ENCODE measurements at places on chromosomes 5 and 9.

DNA sequence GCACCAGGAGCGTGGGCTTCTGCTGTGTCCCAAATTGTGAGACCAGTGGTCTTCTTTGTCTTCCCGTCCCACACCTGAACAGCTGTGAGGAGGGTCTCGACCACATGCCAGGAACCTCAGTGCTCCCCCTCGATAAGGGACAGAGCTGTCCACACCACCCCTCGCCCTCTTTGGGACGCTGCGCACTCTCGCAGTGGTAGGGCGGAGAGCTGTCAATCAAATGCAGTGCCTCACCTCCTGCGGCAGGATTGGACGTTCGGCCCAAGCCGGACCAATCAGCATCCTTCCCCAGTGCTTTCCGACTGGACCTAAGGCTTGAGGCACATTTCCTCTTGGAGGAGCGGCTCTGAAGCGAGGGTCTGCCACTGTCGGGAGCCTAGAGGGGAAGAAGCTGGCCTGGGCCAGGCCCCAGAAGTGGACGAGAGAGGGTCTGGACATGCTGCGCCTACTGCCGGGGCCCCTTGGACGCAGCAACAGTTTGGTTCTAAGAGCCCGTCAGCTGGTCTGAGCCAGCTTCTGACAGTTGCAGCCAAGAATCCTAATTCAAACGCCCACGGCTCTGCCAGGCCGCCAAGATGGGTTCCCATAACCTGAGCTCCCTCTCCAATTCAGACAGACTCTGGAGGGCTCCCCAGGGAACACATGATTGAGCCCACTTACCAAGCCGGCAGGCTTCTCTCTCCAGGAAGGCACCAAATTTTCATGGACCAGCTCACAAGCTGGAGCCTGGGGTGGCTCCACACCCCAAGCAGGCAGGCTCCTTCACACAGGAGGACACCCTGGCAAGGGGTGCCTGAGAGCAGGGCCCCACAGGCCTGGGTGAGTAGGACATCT lies 28.1 kb upstream of the ADAMTS2 start:
- no peaks in the 10 kb centered on the region for H3K36me3 ChIP-seq
- H3K27ac ChIP-seq: no peak overlapping the region
- H3K4me1 ChIP-seq: no peaks in the 10 kb centered on the region
- no peaks in the 10 kb centered on the region for H3K27me3 ChIP-seq

DNA sequence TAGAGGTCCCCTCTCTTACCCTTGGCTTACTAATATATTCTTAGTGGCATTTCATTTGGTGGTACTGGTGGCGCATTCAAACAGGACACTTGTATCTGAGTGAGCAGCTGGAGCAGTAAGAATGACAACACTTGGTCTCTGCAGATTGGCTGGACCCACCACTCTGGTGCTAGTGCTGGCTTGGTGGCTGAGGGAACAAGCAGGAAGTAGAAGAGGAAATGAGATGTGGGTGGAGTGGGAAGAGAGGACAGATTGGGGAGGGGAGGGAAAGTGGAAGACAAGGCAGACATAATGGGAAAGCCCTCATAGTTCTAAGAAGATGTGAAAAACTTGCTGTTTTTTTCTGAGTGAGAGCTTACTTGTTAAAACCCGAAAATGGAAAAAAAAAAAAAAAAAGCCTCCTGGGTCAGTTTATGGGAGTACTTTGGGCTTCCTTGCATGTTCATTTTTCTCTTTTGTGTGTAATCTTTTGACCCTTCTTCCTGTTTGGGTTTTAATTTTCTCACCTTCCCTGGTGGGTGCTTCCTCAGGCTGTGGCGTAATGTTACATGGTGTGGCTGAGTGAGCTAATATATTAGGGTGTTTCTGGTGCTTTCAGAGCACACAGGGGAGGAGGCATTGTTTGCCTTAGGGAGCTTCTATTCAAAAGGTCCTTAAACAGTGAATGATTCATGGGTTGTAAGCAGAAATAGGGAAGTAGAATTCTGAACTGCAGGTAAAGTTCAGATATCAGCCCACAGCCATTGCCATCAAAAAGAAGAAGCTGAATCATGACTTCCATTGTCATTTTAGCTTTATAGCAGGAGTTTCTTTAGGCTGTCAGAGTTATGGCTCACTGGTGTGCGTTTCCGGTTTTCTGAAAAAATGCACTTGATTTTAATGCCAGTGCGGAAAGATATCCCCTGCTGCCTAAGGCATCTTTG lies 52.3 kb downstream of the TLE4 start:
- H3K27ac ChIP-seq: no peak overlapping the region
- no peaks in the 10 kb centered on the region for H3K36me3 ChIP-seq
- H3K4me1 ChIP-seq: no peaks in the 10 kb centered on the region
- DNase-seq: no peak
- no peak overlapping the region for H3K4me3 ChIP-seq

DNA sequence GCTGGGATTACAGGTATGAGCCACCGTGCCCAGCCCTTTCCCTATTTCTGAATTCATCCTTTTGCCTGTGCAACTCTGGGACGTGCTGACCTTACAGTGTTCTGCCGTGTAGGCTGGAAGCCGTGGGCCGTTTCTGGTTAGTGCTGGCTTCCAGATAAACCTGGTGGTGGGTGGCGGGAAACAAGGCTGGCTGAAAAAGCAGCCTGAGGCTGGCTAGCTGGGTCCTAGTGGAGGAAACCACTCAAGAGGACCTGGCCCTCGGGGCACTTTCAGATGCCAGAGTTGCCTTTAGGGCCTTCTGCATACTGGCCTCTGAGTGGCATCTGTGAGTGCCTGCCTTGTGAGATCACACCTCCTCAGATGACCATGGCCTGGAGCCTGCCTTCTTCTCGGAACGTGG lies 26.9 kb downstream of the GALNT12 start:
- H3K4me1 ChIP-seq: no peaks in the 10 kb centered on the region
- no peaks in the 10 kb centered on the region for H3K36me3 ChIP-seq
- no peak overlapping the region for H3K4me3 ChIP-seq

DNA sequence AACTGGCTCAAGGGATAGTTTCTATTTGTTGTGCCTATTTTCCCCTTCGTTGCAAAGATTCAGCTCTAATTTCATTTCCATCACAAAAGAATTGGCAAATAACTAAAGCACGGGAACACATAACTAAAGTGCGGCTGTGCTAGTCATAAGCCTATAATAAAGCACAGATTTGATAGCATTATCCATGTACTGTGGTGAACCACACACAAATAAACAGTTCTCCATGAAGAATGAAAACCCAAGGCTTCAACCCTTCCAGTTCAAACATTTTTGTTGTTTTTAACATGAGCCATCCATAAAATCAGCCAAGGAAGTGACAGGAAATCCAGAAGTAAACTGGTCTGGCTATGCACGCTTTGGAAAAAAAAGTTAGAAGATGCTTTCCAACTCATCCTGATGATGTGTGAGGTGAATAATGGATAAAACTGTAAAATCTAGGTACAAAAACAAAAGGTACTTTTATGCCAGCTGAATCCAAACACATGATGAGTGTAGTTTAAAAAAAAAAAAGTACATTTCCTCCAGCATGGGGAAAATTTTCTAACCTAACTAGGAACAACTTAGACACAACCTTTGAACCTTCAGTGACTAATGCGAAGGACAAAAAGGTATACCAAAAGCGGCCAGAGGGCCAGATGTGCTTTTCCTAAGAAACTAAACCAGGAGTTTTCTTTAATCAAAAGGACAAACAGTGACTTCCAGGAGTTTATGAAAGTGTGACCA lies 10.2 kb downstream of the ZNF608 start:
- no peaks in the 10 kb centered on the region for H3K27me3 ChIP-seq
- peaks cover 98% of the 10 kb centered on the region for H3K4me1 ChIP-seq
- no peaks in the 10 kb centered on the region for H3K36me3 ChIP-seq
- no peak for DNase-seq

DNA sequence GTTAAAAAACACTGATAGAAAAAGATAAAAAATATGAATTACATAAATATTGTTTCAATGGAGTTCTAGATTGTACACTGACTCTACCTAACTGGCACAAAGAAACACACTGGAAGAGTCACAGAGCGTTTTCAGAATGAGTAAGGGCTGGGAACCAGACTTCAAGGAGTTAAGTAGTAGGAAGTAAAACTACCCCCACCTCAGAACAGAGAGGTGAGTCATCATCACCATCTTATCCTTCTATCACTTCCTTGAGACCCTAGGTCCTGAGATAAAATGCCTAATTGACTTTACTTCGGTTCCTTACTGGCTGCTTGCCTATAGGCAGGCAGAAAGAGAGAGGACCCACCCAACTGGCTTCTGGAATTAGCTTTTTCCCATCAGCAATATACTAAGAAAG lies 79.7 kb downstream of the ELAVL2 start:
- H3K27me3 ChIP-seq: no peaks in the 10 kb centered on the region
- H3K36me3 ChIP-seq: no peaks in the 10 kb centered on the region

GRCh38 chr5:149852641-149853330 lies 91.8 kb downstream of the PDE6A start:
- H3K4me1 ChIP-seq: peaks cover 20% of the 10 kb centered on the region
- H3K36me3 ChIP-seq: peaks cover 37% of the 10 kb centered on the region
- H3K27me3 ChIP-seq: no peaks in the 10 kb centered on the region
- no peak overlapping the region for H3K4me3 ChIP-seq

GRCh38 chr5:72366324-72366976 lies 46.3 kb downstream of the PTCD2 start:
- DNase-seq: peak; percentile 94
- no peak overlapping the region for H3K27ac ChIP-seq
- H3K36me3 ChIP-seq: no peaks in the 10 kb centered on the region
- no peak overlapping the region for H3K4me3 ChIP-seq
- H3K4me1 ChIP-seq: peaks cover 26% of the 10 kb centered on the region

DNA sequence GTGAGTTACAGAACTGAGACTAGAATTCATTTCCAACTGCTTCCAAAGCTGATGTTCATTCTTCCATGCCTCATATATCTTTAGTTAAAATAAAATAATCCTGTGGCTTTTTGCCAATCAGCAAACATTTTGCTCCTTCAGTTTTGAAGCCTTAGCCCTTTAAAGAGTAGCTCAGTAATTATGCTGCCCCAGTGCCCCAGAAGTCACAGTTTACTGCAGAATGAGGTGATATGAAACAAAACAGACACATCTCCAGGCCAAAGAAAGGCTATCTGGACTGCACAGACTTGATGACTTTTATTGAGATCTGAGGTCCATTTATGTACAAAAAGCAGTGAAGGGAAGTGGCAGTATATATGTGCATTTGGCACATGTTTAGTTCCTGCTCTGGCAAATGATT lies 285.8 kb upstream of the ZNF462 start:
- H3K27me3 ChIP-seq: no peaks in the 10 kb centered on the region
- H3K27ac ChIP-seq: no peak overlapping the region
- H3K36me3 ChIP-seq: no peaks in the 10 kb centered on the region
- no peaks in the 10 kb centered on the region for H3K4me1 ChIP-seq

DNA sequence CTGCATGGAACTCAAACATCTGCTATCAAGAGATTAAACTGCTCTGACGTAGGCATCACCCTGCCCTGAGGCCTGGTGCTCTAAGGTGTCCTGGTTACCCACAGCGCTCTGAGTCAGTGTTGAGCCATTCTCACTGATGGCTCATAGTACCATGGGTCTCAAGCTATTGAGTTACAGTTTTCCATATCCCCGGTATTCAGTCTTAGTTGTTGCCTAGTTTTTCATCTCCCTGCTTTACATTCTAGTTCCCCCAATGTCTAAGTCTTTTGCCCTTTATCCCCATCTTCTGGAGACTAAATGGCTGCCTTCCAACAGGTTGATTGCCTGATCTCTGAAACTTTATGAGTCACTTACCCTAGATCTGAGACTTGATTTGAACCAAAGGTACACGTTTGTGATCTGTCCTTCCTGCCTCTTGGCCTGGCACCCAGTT lies 161.2 kb upstream of the PTGER4 start:
- no peak overlapping the region for H3K27ac ChIP-seq
- H3K36me3 ChIP-seq: no peaks in the 10 kb centered on the region
- no peak for DNase-seq
- no peak overlapping the region for H3K4me3 ChIP-seq

DNA sequence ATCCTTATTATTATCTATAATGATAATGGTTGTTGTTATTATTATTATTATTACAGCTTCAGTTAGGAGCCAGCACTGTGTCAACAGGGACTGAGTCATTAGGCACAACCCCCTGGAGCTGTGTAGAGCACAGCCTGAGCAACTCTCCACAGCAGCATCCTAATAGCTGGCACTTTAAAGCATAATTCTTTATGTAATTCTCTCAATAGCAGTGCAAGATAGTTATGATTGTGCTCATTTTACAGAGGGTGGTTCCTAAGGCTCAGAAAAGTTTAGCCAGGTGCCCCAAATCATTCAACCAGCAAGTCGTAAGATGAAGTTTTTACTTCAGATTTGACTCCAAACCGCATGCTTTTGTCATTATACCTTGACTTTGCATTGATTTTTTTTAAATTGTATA lies 390.3 kb downstream of the ANXA1 start:
- no peaks in the 10 kb centered on the region for H3K36me3 ChIP-seq
- no peak for DNase-seq
- no peaks in the 10 kb centered on the region for H3K27me3 ChIP-seq
- H3K4me3 ChIP-seq: no peak overlapping the region
- no peaks in the 10 kb centered on the region for H3K4me1 ChIP-seq

GRCh38 chr9:129174102-129174723 lies 3.8 kb downstream of the IER5L start:
- DNase-seq: peak; percentile 98
- peak overlapping the region; percentile 69 for H3K4me3 ChIP-seq
- peaks cover 43% of the 10 kb centered on the region for H3K4me1 ChIP-seq
- H3K27ac ChIP-seq: peak overlapping the region; percentile 91
- no peaks in the 10 kb centered on the region for H3K27me3 ChIP-seq

Measured in esophagus muscularis mucosa (tissue), 4 donors.